ENCODE measurements at places on chromosomes 6 and 20.

- DNase-seq, result no peak
These were observed 29.7 kb downstream of the MC3R start for GRCh38 chr20:56278196-56278595.

DNA sequence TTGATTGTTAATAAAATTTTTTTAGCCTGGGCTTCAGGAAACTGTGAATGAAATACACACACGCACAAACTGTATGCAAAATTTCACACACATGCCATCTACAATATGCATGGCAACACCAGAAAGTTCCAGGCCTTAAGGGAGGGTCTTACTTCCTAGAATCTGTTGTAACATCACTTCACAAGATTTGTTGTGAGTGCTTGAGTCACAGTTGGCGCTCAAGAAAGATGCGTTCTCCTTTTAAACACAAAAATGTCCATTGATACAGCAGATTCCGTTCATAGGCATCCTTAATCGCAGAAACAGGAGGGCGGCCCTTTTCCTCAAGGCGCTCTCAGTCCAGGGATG lies 485 bp upstream of the RTF2 start:
- no peak for DNase-seq

DNA sequence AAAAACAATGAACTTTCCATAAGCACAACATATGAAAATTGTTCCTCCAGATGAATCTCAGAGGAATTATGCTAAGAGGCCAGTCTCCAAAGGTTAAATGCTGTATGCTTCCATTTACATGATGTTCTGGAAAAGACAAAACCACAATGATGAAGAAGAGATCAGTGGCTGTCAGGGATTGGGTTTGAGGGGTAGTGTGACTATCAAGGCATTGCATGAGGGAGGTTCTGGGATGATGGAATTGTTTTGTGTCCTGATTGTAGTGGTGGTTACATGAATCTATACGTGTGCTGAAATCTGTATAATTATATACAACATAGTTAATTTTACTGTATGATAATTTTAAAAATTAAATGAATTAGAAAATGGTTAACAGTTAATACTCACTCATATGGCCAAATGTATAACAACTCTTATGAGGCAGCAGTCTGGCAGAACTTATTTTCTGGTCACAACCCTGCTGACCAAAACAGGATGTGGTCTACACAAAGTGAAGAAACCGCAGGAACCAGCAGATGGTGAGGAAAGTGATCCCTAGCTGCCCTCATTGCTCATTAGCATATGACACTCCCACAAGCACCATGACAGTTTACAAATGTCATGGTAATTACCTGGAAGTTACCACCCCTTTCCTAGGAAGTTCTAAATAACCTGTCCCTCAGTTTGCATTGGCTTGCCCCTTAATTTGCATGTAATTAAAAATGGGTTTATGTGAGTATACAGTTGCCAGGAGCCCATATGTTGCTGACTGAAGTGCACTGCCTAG lies 31.9 kb downstream of the NSFL1C start:
- peak; percentile 91 for DNase-seq

GRCh38 chr6:150569161-150569560 lies 30.5 kb upstream of the PLEKHG1 start:
- no peak for DNase-seq

- no peak for DNase-seq
These were observed 73.6 kb downstream of the LCA5 start for GRCh38 chr6:79463621-79464050.

GRCh38 chr6:100281471-100281901 lies 183.2 kb downstream of the SIM1 start:
- DNase-seq, result no peak

- no peak for DNase-seq
These were observed 347.6 kb upstream of the MMS22L start for GRCh38 chr6:97630604-97631003.

GRCh38 chr6:4892785-4893485 lies 110.9 kb downstream of the RPP40 start:
- DNase-seq, result no peak

- no peak for DNase-seq
These were observed 20.4 kb downstream of the AFDN start for GRCh38 chr6:167846997-167847606.

DNA sequence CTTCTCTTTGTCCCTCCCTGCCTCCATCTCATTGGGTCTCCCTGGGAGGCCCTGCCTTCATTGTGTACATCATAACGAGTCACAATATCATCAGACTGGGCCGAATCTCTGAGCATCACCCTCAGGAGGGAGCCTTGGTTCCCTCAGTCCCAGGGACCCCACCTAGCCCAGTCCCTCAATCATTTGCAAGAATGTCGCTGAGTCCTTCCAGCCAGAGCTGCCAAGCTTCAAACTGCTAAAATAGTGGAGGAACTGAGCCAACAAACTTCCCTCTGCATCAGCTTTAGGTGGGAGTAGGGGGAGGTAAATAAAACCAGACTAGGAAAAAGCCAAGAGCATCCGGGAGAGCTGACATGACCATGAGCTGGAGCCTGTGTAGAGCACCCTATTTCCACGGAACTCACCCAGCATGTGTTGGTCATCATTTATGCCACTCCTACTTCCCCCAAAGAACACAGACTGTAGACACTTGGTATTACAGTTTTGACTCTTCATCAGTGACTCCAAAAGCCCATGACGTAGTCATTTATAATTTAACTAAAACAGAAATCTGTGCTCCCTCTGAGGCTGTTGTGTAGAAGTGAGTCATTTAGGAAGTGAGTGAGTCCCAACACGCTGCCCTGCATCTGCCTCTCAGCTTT lies 28.8 kb upstream of the IL17A start:
- no peak for DNase-seq

DNA sequence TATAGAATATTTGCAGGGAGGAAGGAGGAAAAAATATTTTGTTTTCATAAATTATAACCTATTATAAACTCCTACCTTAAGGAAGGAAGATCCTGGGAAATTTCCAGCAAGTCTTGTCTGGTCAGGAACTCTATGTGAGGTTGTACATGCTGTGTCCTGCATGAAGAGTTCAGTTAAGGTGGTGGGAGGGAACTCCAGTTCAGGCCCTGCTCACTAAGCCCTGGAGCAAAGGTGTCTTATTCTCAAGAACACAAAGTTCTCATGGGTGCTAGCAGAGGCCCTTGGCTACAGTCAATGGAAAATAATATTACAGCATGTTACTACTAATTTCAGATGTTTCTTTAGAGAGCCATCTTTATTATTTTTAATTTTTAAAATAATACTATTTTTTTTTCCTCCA lies 3.8 kb upstream of the OGFRL1 start:
- no peak for DNase-seq

DNA sequence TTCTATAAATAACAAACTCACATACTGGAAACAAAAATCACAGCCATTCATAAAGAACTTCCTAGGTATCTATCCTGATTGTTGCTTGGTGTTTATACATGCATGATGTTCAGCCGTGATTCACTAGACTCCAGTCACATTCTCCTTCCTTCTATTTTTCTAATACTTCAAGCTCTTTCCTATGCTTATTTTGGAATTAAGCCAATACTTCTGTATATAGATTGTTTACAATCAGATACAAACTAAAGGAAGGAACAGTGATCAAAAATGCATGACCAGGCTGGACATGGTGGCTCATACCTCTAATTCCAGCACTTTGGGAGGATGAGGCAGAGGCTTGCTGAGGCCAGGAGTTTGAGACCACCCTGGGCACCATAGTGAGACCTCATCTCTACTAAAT lies 377.5 kb upstream of the IRAK1BP1 start:
- no peak for DNase-seq

- no peak for DNase-seq
These were observed 130.8 kb upstream of the TNFAIP3 start for GRCh38 chr6:137736048-137736818.

DNA sequence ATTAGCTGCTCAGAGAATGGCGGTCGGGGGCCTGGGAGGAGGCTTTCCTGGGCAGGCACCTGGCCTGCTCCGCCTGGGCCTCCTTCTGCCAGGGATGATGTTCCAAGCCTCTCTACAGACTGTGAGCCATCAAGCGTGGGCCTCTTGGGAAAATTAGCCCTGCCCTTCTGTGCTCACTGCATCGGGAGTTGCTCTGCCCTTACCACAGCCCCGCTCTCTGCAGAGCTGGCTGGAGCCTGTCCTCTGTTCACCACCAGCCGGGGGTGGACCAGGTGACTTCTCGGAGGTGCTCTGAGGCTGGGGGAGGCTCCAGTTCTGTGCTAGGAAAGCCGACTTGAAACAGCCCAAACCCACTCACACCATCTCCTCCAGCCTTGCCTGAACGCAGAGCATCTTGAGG lies 24.2 kb downstream of the MDGA1 start:
- no peak for DNase-seq

DNA sequence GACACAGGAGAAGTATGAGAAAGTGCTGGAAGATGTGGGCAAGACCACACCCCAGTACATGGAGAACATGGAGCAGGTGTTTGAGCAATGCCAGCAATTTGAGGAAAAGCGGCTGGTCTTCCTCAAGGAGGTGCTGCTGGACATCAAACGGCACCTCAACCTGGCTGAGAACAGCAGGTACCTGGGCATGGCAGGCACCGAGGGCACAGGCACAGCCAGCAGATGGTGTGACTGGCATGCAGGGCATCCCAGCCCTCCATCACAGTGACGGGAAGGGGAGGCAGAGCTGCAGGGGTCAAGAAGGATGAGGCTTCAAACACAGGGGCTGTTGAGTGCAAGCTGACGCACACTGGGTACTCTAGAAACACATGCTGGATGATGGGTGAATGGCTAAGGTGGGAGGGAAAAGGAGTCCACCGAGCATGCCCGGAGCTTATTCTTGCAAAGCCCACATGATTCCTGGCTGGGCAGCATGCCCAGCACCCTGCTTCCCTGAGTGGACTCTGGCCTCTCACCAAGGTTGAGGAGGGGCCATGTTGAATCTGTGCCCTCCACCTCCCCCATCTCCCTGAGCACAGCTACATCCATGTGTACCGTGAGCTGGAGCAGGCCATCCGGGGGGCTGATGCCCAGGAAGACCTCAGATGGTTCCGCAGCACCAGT lies 26.3 kb downstream of the SPDEF start:
- DNase-seq, result no peak

- no peak for DNase-seq
These were observed 865 bp upstream of the DAAM2 start for GRCh38 chr6:39791311-39791710.

DNA sequence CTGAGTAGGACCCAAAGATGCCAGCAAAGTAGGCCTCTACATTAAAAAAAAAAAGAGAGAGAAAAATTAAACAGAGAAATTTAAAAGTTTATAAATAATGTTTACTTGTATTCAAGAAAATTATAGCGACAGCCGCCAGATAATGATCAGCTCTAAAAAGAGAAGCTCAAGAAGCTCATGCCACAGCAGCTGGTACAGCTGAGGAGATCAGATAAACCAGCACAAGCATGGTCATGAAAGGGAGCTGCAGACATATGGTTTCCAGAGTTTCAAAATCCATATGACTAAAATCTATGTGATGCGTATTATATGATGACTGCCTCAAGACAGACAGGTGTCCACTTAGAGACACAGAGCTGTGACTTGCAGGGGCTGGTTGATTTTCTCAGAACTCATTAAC lies 13.6 kb upstream of the HLA-C start:
- no peak for DNase-seq

DNA sequence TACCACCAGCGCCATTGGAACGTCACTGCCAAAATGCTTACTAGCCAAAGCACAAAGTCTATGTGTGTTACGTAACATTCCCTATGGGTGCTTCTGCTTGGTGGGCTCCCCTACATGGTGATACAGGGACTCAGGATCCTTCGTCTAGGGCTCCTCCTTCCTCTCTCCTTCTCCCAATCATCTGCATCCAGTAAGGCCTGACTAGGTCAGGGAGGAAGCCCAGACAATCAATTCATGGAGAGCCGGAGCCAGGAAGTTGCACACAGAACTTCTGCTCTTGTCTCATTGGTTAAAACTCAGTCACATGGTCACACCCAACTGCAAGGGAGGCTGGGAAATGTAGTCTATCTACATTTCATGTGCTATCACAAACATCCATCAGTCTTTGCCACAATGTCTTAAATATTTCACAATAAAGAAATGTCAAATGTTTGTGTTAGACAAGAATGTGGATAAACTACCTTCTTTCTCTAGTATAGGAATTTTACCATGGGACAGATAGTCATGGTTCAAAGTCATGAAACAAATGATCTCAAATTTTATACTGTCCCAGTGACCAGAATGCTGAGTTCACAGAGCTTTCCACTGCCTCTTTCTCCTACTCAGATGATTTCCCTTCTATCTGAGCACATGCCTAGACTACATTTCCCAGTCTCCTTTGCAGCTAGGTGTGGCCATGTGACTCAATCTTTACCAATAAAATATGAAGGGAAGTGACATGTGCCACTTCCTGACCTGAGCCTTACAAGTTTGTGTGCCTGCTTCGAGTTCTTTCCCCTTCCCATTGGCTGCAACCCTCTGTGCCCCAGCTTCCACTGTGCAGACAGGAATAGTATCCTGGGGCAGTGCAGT lies 9.3 kb upstream of the KCNK15 start:
- DNase-seq, result peak; percentile 81

- DNase-seq, result no peak
These were observed 1347.5 kb upstream of the ADGRB3 start for GRCh38 chr6:67287566-67287965.

GRCh38 chr6:55046869-55047422 lies 127.4 kb upstream of the HCRTR2 start:
- DNase-seq, result no peak

- DNase-seq, result no peak
These were observed 48.1 kb downstream of the NOL4L start for GRCh38 chr20:32536851-32537656.

DNA sequence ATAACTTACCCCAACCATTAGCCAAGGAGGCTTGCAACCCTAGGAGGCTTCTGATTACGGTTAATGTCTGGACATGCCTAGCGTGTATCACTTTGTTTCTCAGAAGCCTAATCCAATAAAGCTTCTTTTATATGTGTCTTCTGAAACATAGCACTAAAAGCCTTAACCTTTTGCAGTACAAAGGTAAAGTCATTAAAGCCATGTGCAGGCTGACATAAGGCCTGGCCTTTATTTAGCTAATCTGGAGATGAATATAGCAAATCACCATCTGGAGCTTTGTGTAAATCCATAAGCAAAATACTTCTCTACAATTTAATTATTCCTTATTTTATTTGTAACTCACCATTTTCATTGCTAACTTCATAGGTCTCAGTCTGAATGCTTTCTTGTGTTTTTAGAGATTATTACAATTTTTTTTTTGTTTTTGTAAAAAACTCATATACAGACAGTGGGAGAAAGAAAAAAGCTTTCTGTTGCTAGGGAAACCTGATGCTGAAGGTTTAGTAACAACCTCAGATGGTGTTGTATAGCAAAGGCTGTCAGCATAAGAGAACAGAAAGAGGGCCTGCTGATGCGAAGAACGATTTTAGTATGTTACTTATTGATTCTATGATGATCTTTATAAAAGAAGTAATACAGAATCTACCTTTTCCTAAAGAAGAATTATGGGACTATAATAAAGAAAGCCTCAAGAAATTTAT lies at the start of gene EYS:
EYS (minus strand) TSS at position 101 of the 701 bp plus-strand sequence. CDS start 211,816 bp downstream, outside the sequence.
- DNase-seq, result no peak

Data from CMK (cell line).